ENCODE measurements at places on chromosomes 2 and 18.

GRCh38 chr2:174680221-174680620 is 82.6 kb upstream of the WIPF1 start:
- DNase-seq: no peak

- DNase-seq: no peak
These were observed 4.4 kb downstream of the MOCOS start for GRCh38 chr18:36191711-36192110.

DNA sequence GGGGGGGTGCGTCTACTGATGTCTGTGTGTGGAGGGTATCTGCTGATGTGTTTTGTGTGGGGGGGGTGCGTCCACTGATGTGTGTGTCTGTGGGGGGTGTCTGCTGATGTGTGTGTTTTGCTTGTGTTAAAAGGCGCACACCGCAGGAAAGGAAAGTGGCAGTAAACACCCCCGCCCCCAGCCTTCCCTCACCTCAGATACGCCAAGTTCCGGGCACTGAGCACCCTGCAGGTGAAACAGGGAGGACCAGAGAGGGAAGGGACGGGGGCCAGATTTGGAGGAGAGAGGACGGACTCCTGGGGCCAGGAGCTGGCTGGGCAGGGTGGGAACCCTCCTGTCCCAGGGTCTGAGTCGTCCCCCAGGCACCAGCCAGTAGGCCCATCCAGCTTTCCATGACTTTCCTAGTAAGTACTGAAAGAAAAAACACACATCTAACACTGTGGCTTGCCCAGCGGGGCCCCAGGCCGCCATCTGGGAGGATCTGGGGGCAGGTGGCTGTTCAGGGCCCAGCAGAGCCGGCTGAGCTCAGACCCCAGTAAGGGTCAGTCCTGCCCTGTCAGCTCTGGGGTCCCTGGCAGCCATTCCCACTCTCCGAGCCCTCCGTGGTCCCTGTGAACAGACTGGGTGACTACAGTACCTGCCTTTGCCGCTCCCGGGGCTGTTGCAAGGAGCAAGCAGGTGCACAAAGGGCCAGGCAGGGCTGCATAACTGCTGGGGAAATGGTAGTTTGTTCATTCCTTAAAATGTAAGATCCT is 126.9 kb downstream of the NFATC1 start:
- no peak for DNase-seq

DNA sequence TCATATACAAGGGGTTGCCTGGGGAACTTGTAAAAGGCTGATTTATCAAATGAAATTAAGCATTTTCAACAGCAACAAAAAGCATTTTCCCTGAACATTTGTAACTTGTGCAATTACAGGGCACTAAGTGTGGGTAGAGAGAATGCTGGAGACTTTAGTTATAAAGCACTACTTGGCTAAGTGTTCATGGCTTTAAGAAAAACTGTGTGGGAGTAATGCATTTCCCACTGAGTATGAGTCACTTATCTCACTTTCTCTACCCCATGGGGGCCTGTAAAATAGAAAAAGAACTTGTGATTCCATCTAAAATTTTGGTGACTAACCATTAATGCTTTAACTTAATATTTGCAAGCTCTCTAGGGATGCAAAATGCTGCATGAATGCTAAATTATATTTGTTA is 193.4 kb downstream of the CCDC102B start:
- peak; percentile 17 for DNase-seq

- DNase-seq: no peak
These were observed 25.3 kb downstream of the INPP4A start for GRCh38 chr2:98469862-98470544.
